ENCODE measurements at places on chromosomes 12 and 14.
A peak's percentile ranks its signal among the peaks of the same experiment; 100 is the strongest.

DNA sequence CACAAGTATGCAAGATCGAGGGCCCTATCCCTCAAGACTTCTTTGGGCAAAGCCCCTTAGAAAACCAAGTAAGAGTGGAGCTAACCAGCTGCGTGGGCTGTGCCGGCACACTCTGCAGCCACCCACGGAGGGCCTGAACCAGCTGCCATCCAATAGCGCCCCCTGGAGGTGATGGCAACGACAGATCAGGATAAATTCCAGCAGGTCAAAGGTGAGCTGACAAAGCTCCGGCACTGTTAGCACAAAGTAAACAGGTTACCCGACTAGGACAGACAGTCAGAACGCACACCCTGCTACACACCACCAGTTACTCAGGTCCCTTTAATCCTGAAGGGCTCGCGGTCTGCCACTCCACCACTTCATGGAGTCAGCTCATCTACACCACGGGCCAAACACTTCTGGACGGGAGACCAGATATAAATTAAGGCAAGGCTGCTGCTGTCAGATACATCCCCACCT lies 4.9 kb downstream of the ZBTB39 start:
- peak; percentile 71 for DNase-seq

GRCh38 chr12:131420867-131421447 lies 289.9 kb upstream of the SFSWAP start:
- no peak for DNase-seq

GRCh38 chr12:91551927-91552326 lies 369.3 kb upstream of the DCN start:
- DNase-seq = no peak

DNA sequence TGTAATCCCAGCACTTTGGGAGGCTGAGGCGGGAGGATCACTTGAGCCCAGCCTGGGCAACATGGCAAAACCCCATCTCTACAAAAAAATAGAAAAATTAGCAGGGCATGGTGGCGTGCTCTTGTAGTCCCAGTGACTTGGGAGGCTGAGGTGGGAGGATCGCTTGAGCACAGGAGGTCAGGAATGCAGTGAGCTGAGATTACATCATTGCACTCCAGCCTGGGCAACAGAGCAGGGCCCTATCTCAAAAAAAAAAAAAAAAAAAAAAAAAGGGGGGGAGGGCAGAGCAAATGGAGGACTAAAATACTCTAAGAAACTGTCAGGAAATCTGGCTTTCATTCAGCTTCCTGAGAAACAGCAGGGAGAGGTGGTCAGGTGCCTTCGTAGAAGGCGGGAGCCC lies 31.7 kb upstream of the TSPAN9 start:
- no peak for DNase-seq

- DNase-seq = peak; percentile 84
Measured at GRCh38 chr12:76158518-76159321, 74.2 kb upstream of the NAP1L1 start.

GRCh38 chr12:42568952-42569915 lies 20.3 kb downstream of the PRICKLE1 start:
- peak; percentile 78 for DNase-seq

GRCh38 chr14:58077621-58078020 lies 74.4 kb downstream of the ARMH4 start:
- DNase-seq = peak; percentile 32

- DNase-seq = no peak
Measured at GRCh38 chr12:55849616-55850343, 7.0 kb upstream of the MMP19 start.

DNA sequence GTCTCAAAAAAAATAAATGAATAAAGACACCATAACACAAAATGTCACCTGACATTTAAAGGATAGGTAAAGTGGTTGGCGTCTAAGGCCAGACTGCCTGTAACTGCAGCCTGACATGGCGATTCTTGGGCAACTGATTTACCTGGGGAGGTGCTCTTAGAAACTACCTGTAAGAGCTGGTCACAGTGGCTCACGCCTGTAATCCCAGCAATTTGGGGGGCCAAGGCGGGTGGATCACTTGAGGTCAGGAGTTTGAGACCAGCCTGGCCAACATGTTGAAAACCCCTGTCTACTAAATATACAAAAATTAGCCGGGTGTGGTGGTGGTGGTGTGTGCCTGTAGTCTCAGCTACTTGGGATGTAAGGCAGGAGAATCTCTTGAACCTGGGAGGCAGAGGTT lies 8.4 kb downstream of the RPL6 start:
- DNase-seq = no peak

DNA sequence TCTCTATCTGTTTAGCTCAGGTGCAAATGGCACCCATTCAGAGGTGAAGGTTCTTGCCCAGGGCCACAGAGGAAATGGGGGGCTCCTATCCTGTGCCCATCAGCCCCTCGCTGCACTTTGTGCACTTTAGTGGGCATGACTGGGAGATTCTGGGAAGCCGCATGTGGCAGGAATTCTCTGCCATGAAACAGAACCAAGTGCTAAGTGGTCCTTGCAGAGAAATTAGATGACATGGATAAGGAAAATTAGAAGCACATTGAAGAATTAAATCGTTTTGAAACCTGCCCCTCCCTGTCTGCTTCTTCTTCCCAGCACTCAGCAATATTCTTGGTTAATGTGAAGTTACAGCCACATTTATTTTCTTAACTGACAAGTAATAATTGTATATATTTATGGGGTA lies 185.2 kb upstream of the RTL1 start:
- DNase-seq = no peak

GRCh38 chr14:96192975-96193805 lies 11.4 kb upstream of the BDKRB2 start:
- DNase-seq = no peak

- DNase-seq = no peak
Measured at GRCh38 chr14:99596772-99597171, 7.2 kb downstream of the CCDC85C start.

GRCh38 chr14:57865403-57866198 lies at the start of gene SLC35F4:
Gene SLC35F4, minus strand, starts transcription at chr14:57866092.
- peak; percentile 4 for DNase-seq

DNA sequence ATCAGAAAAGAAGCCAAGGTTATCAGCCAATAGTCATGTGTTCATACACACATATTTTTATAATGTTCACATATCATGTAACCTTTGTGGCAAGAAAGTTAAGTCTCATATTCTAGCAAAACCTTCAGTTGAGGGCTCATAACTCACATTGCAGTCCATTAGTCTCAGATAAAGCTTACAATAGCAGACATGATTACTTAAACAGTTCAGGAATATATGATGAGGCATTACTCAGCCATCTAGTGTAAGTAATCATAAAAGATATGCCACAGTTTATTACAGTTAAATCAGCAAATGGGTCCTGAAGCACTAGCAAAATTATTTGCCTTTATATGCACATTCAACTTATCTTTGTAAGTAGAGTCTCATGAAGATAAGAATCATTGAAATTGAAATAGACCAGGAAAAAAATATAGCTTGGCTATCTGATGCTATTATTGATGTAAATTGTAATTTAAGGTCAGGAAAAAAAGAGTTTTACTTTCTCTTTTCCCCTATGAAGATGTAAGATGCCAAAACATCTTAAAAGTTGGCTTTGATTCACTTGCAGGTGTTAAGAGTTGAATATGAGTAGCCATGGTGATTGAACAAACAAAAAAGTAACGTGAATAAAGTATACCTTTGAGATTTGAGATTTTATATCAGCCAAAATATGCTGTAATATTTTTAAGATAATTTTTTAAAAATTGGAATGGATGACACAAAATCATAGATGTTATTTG lies 537.0 kb downstream of the SLC6A15 start:
- no peak for DNase-seq

DNA sequence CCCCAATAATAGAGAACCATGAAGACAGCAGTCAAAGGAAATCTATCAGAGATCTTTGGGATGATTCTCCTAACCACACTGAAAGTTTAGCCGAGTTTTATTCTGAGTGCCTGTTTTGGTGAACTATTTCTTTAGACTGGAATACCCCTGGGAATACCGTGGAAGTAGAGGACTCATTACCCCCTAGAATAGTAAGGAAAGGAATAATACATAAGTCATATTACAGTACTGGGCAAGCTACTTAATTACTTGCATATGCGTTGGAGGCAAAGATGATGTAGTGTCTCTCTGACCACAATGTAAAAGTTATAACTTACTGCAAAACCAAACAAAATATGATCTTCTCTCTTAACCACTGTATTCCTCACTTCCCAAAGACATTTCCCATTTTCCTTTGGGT lies 25.5 kb downstream of the ZC2HC1C start:
- DNase-seq = no peak

- DNase-seq = peak; percentile 71
Measured at GRCh38 chr14:90388437-90388836, 8.4 kb upstream of the CALM1 start.

DNA sequence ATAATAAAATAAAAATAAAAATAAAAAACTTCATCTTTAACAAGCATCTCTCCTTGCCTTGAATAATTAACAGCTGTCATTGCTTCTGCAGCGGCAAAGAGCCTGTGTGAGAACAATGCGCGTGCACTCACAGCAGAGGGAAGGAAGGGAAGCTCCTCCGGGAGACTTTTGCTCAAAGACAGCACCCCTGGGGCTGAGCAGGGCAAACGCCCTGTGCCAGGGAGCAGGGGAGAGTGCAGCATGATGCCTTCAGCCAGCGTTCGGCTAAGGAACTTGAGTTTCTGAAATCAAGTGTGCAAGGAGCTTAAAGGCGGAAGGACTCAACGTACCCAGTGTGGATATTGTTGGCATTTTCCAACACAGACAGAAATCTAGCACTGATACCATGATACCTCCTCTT lies 120.5 kb downstream of the RIMBP2 start:
- DNase-seq = no peak

- DNase-seq = no peak
Measured at GRCh38 chr14:67577909-67578749, 21.9 kb downstream of the PIGH start.

DNA sequence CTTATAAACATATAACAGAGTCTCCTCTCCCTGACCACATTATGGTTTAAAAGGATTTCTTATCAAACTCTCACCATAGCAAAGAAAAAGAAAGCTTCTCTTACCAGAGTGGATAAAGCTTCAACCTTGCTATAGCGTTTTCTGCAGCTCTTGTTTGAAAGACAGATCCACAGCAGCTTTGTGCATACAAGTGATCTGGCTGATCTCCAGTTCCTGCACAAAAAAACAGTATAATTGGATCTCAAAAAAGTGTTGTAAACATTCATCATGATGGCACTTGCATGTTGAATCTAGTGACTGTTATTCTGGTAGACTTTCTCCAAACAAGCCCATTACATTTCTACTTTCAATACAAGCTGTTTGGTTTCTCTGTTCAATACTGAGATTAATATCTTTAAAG lies 178.9 kb upstream of the MGAT4C start:
- peak; percentile 6 for DNase-seq

- DNase-seq = peak; percentile 69
Measured at GRCh38 chr14:38948171-38948570, 154.9 kb downstream of the SEC23A start.

DNA sequence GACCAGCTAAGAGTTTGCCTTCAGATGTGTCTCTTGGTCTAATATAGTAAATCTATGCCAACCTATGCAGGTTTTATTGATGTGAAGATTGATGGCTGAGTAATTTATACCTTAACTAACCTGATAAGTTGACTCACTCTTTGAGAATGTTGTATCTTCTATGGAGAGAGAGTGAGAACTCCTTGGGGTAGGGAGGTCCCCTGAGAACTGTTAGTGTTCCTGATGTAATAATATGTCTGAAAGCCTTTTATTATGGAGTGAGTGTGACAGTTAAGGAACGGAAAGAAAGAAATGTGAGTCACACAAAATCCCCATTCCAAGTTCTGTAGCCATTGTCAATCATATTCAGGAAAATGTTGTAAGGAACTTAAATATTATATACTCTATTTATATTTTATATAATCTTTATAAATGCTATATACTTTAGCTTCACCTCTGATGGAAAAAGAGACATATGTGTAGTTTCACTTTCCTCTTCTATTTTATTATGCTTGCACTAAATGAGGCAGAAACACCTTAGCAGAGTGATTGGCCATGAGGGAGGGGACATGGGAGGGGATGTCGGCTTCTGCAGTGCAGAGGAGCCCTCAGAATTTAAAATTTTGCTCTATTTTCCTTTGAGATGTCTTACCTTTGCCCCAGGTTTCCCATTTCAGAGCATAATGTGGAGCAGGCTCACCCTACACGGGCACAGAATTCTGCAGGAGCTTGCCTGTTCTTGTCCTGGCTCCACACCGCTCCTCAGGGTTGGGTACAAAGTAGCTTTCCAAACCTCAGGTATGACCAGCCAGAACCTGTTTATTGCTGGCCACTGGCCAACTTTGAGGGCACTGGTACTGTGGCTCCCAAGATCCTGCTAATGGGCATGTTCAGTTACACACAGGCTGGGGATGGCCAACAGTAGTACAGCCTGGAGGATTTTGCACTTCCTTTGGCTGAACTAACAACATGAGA lies 57.7 kb downstream of the ARF6 start:
- peak; percentile 58 for DNase-seq

DNA sequence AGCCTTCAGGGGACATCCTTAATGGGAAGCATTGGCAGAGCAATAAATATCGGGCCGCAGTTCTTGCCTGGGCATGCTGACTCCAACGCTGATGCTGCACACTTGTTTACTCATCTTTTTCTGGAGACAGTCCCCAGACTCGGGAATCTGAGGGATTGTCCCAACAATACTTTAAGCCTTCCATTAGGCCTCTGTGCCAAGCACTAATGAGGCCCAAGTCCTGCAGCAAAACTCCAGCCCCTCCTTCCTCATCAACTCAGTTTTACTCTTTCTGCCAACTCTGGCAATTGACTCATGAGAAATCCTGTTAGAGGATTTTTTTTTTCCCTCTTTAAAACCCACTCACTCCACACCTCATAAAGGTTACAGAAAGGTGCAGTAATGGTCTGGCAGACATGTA lies 233.4 kb upstream of the PELI2 start:
- no peak for DNase-seq

- no peak for DNase-seq
Measured at GRCh38 chr12:115421796-115422709, 738.1 kb upstream of the TBX3 start.

DNA sequence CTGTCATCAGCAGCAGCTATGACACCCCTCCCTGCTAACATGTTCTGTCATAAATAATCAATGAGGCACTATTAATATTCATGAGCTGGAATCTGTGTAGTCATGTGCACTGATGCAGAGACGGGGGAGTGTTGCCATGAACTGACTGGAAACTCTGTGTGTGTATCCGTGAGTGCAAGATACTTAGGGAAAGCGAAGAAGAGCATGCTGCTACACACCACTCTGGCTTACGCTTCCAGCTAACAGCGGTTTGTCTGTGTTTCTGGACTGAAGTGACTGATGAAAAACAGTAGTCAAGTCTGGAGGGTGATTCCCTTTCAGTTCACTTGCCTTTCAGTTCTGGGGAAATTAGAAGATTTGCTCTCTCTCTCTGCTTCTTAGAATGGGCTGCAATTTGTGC lies 249.4 kb downstream of the PDZRN4 start:
- DNase-seq = no peak

DNA sequence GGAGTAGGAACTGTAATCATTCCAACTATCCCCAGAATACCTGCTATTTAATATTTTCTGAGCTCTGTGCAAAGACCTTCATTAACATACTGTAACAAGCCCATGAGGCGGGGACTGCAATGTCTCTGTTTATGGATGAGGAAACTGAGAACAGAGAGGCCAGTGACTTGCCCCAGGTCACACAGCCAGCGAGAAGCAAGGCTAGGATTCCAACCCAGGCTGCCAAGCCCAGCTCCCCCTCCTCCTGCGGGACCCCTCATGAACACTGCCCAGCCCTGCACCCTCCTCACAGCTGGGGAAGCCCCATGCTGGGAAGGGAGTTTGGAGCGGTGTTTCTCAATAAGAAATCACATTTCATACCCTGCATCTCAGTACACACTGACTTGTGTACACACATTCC lies 10.9 kb downstream of the HVCN1 start:
- DNase-seq = no peak
